ENCODE measurements at places on chromosomes 12 and 14.
A peak's percentile ranks its signal among the peaks of the same experiment; 100 is the strongest.

GRCh38 chr12:45962553-45963325, 27.6 kb downstream of the SCAF11 start:
- no peak for DNase-seq

DNA sequence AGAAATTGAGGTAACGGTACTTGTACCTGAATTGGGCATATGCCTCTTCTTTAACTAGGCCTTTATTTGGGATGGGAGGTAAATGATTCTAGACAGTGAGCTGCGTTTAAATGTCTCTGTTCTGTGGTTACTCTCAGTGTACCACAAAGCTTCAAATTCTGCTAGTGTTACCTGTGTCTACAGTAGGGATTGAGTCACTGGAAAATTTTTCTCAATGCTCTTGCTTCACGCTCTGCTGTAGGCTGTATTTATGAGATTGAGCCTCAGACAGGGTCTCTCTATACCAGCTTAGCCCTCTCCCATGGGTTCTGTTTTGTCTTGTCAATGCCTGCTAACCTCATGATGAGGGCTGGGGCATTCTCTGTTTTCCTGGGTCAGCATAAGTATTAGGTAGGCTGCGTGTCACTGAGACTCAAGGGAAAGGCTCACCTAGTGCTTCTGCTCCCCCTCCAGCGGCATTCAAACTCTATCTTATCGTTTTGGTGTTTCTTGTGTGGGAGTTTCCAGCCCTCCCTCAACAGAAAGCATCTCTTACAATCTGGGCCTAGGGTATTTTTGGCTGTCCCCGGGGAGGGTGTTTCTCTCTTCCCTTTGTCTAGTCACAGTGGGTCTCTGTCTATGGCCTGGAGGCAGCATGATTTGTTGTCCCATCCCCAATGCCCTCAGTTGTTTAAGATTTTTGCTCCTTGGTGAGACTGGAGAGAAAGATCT, 285.8 kb downstream of the ADGRD1 start:
- DNase-seq, result no peak

DNA sequence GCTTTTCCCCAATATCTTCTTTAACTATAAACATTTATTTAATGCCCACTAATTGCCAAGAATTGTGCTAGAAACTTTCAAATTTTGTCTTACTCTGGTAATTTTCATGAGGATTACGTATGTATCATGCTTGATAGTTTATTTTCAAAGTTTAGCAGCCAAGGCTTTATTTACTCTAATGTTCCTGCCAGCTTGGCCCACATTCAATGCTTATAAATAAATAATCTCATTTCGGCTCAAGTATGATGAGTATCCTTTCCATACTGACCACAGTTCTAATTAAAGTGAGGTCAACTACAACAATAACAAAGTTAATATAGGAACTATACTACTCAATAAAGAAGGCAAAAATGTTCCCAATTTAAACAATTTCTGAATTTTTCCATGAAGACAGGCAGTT, 259.2 kb downstream of the MED13L start:
- no peak for DNase-seq

GRCh38 chr12:75722714-75723200, 211.3 kb upstream of the KRR1 start:
- DNase-seq, result peak; percentile 62

- DNase-seq, result no peak
These were observed 58.0 kb upstream of the EVL start for GRCh38 chr14:100007254-100007653.

GRCh38 chr12:119994892-119995658, 6.0 kb downstream of the BICDL1 start:
- no peak for DNase-seq

GRCh38 chr14:106507354-106507753, 981.0 kb downstream of the TMEM121 start:
- DNase-seq, result no peak

GRCh38 chr12:74598819-74599218, 61.2 kb downstream of the ATXN7L3B start:
- no peak for DNase-seq

DNA sequence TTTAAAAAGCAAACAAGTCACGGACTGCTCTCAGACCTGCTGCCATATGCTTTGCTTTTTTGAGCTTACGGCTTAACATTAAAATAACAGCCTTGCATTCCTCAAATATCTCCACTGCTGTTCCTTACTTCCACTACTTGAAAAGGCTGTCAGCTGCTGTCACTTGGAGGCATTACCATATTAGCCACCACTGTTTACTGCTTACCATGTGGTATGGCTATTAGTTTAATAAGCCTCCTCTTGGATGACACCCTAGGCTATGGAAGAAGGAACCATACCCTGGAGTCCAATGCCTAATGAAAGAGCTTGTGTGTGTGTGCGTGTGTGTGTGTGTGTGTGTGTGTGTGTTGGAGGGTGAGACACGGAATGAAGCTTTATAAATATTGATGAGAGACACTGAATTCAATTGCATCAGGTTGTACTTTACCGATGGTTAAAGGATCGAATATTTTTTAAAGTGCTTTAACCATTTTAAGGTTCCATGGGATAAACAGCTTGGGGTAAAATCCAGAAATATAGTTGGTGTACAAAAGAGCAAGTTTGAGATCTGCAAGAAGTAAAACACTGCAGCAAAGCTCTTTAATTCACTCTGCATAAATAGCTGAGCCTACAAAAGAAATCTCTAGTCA, 174.5 kb downstream of the TTC7B start:
- DNase-seq, result no peak

GRCh38 chr12:4643747-4644146, 5.1 kb downstream of the AKAP3 start:
- no peak for DNase-seq

DNA sequence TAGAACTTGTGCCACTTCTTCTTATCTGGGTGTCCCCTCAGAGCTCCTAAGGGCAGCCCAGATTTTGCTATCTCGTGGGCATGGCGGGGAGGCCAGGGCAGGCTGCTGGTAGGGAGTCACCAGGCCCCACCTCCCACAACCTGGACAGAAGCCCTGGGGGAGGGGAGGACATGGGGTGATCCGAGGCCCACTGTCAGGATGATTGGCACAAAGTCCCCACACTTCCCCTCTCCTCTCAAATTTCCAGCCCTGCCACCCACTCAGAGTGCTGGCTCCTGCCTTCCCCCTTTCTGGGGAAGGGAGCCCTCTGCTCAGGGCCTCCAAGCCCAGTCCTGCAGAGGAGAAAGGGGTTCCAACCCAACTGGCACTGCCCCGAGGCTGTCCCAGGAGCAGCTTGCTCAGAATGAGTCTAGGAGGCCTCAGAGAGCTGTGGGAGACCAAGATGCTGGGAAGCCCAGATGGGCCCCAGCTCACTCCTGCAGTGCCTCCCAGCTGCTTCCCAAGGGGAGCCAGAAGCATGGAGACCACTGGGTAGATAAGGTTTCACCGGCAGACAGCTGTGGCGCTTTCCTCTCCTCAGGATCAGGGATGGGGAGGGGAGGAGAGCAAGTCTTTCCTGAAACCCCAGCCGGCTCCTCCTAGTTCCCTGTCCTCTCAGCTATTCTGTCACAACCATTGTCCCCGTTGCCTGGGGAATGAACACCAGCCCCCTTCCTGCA, 82.8 kb downstream of the B4GALNT3 start:
- no peak for DNase-seq

GRCh38 chr12:17778242-17778641, 311.8 kb downstream of the RERGL start:
- DNase-seq, result no peak

GRCh38 chr14:99009871-99010270, 262.1 kb downstream of the BCL11B start:
- DNase-seq, result no peak

GRCh38 chr12:46260913-46261476, 7.8 kb downstream of the SLC38A1 start:
- peak; percentile 87 for DNase-seq

- peak; percentile 67 for DNase-seq
These were observed 15.4 kb upstream of the YY1 start for GRCh38 chr14:100223332-100224201.

DNA sequence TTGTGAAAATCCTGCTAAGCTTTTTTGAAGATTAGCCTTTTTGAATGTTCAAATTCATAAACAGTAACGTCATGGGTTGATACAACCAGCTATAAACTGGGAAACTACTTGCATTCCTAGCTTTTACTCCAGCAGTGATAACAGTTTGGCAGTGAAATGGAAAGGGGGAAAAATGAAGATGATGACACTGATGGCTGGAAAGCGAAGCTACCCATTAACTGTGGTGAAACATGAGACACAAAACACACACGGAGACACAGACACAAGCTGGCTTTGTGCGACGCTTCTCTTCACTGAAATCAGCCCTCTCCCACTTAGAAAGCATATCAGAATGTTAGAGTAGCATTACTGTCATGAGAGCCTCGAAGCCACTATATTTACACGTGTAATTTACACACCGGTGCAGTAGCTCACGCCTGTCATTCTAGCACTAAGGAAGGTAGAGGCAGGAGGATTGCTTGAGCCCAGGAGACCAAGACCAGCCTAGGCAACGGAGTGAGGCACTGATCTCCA, 15.7 kb downstream of the VPS37B start:
- peak; percentile 34 for DNase-seq

All from islet precursor cell (in vitro differentiated cells).